Sciatic nerve (tissue), 2 donors: ENCODE measurements at places on chromosomes 3 and 15. TPM values are rescaled to one million over a fixed set of nuclear protein-coding genes. Genes with fewer than 3 reads are reported as not detected.

- DNase-seq: no peak
These were observed 54.5 kb downstream of the PSMD6 start for GRCh38 chr3:63968612-63969350.

- peak; percentile 70 for DNase-seq
These were observed 142.7 kb downstream of the GADL1 start for GRCh38 chr3:30751610-30752299.

DNA sequence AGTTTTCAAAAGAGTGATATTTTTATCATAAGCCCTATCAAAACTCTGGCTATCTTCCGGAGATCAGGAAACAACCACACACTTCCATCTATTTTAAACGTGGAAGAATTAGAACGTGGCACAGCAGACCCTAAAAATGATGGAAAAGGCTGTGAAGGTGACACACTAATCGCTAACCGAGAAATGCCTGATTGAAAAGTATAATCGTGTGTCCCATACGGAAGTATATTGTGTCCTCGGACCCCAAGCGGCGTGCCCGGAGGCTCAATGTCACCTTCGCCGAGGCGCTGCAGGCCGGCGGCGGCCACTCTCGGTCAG lies 642 bp downstream of the COX5A start:
- DNase-seq: no peak

DNA sequence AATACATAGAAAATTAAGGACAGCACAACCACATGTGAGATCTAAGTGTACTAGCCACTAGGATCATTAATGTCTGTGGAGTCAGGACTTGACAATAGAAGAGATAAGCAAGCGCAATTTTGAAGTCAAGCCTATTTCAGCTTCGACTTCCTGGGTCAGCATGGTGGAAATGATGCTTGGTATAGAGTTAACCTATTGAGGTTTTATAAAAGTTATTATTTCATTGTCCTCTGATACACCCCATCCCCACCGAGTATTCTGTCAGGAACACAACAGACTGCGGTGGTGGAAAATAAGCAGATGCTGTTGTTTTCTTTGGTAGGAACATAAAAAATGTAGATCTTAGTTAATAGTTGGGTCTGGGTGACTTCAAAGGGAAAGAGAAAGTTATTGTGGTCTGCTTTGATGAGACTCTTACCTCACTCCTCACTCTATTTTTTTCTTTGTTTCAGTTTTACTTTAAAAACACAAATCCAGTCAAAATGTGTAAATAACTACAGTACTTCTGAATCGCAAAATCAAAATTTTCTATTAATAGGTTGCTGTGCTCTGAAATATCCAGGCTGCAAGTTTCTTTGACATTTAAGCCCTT lies 82.1 kb downstream of the IL5RA start:
- DNase-seq: no peak

- no peak for DNase-seq
These were observed 90.2 kb downstream of the NFKBIZ start for GRCh38 chr3:101939361-101940049.

DNA sequence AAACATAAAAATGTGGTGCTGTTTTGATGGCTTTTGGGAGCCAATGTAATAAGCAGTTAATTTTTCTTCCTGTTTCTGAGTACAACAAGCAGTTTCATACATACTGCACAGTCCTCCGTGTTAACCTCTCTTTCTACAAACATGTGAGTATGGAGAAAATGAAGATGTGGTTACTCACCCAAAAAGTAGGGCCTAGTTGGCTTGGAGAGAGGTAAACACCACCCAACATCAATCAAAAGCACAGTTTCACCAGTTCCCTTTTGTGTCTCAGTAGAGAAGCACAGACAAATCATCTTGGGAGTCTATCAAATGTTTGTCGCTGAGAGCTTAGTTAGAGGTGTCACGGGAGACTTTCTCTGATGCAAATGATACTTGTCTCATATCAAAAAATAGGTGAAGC lies 320.2 kb downstream of the UNC13C start:
- no peak for DNase-seq

DNA sequence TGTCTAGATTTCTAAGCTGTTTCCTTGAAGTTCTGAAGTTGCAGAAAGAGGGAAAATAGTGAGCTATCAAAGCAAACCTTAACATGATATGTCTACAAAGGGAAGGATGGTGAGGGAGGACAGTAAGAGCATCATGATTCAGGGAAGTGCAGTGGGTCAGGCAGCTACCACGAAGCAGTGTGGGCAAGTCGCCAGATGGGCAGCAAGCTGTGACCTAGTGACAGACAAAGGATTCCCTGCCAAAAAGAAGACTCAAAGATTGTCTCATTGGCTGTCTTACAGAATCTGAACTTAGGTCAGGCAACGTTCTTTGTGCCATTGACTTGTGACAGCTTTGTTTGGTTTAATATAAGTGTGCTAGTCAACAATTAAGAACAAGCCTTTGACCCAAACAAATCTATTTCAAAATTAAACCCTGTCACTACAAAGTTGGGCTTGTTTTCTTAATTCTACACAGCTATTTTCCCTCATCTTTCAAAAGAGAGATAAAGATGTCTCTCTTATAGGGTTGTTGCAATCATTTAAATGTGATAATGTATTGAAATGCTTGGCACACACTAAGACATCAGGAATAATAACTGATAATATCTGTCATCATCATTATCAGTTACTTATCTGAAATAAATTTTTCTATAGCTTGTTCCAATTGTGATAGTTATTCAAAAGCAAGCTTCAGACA lies 153.3 kb downstream of the ECT2 start:
- DNase-seq: no peak

GRCh38 chr3:169345662-169346331 lies 317.7 kb downstream of the MECOM start:
- no peak for DNase-seq

DNA sequence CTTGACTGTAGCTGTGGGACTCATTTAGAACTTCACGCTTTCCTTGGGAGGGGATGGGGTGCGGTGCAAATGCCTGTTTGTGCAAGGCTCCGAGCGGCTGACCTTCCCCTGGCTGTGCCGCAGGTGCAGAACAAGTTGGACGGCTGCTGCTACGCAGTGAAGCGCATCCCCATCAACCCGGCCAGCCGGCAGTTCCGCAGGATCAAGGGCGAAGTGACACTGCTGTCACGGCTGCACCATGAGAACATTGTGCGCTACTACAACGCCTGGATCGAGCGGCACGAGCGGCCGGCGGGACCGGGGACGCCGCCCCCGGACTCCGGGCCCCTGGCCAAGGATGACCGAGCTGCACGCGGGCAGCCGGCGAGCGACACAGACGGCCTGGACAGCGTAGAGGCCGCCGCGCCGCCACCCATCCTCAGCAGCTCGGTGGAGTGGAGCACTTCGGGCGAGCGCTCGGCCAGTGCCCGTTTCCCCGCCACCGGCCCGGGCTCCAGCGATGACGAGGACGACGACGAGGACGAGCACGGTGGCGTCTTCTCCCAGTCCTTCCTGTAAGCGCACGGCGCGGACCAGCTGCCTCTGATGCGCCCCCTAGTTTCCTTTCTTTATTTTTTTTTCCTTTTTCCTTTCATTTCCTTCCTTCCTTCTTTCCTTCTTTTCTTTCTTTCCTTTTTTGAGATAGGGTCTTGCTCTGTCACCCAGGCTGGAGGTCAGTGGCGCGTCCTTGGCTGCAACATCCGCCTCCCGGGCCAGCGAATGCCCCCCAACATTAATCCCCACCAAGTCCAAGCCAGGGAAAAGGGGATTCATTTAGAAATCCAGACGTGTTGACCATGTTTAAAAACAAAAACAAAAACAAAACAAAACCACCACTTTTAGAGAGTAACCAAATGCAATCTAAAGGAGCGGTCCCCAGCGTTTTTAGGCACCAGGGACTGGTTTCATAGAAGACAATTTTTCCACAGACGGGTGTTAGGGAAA lies 42.7 kb downstream of the EIF2AK4 start:
- DNase-seq: peak; percentile 82

- no peak for DNase-seq
These were observed 10.1 kb upstream of the SETD5 start for GRCh38 chr3:9387322-9387655.

DNA sequence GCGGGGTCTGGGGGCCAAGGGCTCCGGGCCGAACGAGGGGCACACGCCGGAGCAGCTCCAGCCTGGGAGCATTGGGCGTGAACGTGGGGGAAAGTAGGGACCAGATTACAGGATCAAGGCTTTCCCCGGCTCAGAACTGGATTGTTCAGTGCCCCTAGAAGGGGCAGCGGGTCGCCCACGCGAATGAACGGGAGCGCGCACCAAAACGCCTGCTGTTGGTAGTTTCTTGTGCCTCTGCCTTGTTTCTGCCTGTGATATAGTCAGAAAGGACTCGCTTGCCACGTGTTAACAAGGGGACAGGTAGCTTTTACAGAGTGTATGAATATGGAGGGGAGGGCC lies 1.1 kb downstream of the CASR start:
- DNase-seq: no peak

- DNase-seq: no peak
These were observed 9.5 kb upstream of the CCDC80 start for GRCh38 chr3:112650482-112650881.

DNA sequence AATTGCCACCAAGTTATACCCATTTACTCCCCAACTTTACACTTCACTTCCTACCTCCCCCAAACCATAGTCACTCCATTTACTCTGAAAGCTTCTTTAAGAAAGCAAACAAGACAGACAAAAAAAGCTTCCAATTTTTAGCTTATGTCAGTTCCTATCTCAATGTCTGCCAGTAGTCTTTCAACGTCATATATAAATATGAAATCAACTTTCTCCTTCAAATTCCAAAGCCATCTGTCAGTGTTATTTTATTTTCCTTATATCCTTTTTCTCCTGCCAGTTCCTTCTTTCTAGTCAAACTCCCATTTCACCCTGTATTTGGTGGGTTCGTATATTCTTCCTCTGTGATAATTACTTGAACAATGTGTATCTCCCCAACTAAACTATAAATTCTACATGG lies 85.8 kb upstream of the CMC1 start:
- no peak for DNase-seq

GRCh38 chr3:8529181-8529637 lies 27.6 kb downstream of the LMCD1 start:
- no peak for DNase-seq

- no peak for DNase-seq
These were observed 446.5 kb downstream of the GRM7 start for GRCh38 chr3:7307410-7307809.

GRCh38 chr3:94183551-94183950 lies 120.7 kb downstream of the NSUN3 start:
- no peak for DNase-seq

- DNase-seq: no peak
These were observed 41.5 kb downstream of the CSNK1G1 start for GRCh38 chr15:64314456-64314855.

- DNase-seq: no peak
These were observed 548.6 kb downstream of the MAGI1 start for GRCh38 chr3:65490114-65490513.

DNA sequence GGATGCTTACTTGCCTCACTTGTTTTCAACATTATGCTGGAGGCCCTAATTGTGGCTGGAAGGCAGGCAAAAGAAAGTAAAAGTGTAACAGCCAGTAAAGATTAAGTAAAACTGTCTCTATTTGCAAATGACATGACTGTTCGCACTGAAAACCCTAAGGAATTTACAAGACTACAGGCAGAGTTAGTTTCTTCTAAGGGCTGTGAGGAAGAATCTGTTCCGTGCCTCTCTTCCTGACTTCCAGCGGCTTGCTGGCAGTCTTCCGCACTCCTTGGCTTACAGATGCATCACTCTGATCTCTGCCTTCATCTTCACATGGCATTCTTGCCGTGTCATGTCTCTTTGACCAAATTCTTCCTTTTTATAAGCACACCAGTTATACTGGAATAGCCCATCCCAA lies 86.1 kb downstream of the DLG1 start:
- no peak for DNase-seq

GRCh38 chr3:97125902-97126499 lies 311.6 kb downstream of the EPHA6 start:
- no peak for DNase-seq

- DNase-seq: no peak
These were observed 158.7 kb downstream of the USP13 start for GRCh38 chr3:179811321-179812095.

- no peak for DNase-seq
These were observed 97.7 kb upstream of the ATP2B2 start for GRCh38 chr3:10602769-10603768.

DNA sequence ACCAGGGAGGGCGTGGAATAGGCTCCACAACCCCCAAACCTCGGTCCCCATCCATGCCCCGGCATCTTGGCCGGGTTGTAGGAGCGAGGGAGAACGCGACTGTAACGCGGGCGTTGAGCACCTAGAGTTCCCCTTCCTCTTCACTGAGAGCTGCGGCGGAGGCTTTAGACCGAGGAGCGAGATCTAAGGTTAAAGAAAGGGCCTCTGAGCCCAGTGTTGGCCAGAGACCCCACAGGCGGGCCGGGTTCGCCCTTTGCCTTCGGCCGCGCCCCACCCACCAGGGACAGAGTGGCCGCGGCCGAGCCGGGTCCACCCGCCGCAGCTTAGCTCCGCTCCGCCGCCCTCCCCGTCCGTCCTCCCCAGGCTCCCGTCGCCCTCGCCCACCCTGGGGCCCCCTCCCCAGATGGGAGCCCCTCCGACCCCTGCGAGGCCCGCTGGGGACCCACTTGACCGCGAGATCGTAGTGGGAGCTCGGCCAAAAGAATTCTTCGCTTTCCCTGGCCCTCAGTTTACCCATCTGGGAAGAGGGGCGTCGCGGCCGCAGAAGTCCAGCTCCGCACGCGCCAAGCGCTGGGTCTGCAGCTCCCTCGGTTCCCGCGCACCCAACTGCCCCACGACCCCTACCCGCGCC lies 425 bp downstream of the ANPEP start:
- no peak for DNase-seq

GRCh38 chr3:187931101-187931500 lies 185.8 kb upstream of the BCL6 start:
- no peak for DNase-seq

DNA sequence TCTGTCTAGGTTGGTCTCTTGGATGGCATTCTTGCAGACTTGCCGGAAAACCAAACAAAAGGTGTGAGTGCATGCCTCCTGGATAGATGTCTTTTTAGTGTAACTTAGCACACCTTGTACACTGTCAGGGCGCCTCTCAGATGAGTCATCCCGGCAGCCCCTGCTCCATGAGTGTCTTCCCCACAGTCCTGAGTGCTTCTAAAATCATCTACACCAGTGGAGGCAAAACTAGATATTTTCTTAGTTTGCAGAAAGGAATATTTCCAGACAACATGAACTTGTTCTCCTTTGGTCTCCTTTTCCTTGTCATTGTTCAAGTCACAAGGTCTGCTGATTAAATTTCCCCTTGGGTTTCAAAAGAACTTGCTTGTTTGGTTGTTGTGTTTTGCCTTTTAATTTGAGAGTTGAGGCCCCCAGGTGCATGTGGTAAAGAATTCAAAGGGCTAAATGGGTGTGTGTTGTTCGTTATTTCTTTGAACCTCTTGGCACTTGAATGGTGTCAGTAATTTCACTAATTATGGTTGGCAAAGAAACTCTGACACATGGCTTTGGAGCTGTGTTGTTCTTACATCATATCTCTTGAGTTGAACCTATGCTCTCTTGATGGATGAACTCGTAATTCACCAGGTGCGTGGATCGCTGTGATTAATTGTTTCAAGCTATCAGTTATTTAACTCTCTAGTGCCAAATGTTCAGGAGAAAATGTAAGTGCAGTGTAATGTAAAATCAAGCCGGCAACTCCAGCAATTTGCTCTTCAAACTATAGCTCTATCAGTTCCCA lies 98.2 kb downstream of the IGF1R start:
- no peak for DNase-seq

GRCh38 chr3:150315721-150316120 lies 92.4 kb upstream of the TSC22D2 start:
- no peak for DNase-seq

The CCDC13 gene
- 3.1 TPM for total RNA-seq

The ZNF774 gene
- 5.1 TPM for total RNA-seq

The GPR171 gene
- total RNA-seq: 1.6 TPM

The TMC3 gene
- total RNA-seq: 0.13 TPM

The CCDC33 gene
- not detected for total RNA-seq

The MCF2L2 gene
- total RNA-seq: 2.6 TPM

The SNX22 gene
- total RNA-seq: 2.1 TPM

The LMAN1L gene
- not detected for total RNA-seq
